ENCODE measurements at places on chromosomes 3 and 15.
A peak's percentile ranks its signal among the peaks of the same experiment; 100 is the strongest.

- DNase-seq = no peak
Observed at GRCh38 chr3:41338276-41338675, 139.0 kb downstream of the CTNNB1 start.

DNA sequence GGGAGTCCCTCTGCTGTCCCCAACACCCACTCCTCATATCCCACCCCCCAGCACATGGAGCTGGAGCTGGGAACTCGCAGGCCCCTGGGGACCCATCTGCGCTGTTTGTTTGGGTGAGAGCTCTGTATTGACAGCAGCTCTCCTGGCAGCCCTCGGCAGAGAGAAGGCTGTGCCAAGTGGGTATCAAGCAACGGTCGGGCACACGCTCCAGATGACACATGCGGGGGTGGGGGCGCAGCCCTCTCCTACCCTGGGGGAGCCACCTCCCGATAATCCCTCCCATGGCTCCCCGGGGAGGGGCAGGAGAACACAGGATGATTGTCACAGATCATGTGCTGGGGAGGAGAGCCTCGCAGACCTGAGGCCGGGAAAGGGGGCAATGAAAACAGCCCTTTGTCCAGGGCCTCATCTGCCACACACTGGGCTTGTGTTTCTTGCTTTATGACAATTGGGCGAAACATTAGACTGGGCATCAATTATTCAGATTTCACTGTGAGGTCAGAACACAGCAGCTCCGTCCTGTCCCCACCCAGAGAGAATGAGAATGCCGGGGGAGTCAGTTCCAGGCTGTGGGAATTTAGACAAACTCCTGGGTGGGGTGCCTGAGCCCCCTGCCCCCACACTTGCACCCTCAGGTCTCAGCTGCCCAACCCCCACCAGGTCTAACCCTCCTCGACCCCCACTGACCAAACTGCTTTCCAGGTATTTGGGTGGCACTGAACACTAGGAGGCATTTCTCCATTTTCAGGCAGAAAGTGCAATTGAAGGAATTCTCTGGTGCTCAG, 46.4 kb upstream of the KLF13 start:
- no peak for DNase-seq

GRCh38 chr15:50906954-50907600, 1.4 kb upstream of the AP4E1 start:
- DNase-seq = no peak

GRCh38 chr3:195609229-195609628, 25.5 kb upstream of the APOD start:
- no peak for DNase-seq

- peak; percentile 86 for DNase-seq
Observed at GRCh38 chr15:78291698-78292097, 7.7 kb downstream of the SKIC8 start.

GRCh38 chr3:75171630-75172230, 492.4 kb upstream of the FRG2C start:
- no peak for DNase-seq

Data from PC-9 (cell line).